ENCODE measurements at places on chromosomes 5 and 9.

GRCh38 chr5:88183255-88183654 is 85.4 kb downstream of the TMEM161B start:
- no peak for DNase-seq

DNA sequence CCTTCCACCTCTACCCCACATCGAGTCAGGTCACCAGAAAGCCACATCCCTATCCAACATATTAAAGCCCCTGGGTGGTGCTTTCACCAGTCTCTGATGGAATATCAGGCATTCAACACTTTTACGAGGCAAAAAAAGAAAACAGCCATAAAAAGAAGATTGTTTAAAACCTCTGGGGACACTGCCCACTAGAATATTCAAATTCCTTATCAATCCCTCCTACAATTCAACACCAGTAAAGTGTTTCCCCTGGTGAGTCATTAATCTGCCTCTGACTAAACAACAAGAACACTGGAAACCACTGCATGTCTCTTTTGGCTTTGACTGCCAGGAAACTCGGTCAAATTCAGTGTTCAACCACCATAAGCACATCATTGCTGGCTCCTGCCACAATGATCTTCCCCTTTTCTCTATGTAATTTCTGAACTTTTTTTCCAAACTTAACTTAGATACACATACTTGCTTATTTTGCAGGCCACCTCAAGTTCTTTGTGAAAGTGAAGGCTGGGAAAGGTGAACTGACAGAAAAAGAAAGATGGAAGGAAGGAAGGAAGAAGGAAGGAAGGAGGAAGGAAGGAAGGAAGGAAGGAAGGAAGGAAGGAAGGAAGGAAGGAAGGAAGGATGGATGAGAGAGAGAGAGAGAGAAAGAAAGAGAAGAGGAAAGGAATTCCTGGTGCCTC is 105.3 kb downstream of the PAX5 start:
- DNase-seq = no peak

GRCh38 chr5:125100951-125101350 is 354.5 kb upstream of the ZNF608 start:
- no peak for DNase-seq

- DNase-seq = no peak
Measured at GRCh38 chr9:135948968-135949367, 12.2 kb downstream of the UBAC1 start.

DNA sequence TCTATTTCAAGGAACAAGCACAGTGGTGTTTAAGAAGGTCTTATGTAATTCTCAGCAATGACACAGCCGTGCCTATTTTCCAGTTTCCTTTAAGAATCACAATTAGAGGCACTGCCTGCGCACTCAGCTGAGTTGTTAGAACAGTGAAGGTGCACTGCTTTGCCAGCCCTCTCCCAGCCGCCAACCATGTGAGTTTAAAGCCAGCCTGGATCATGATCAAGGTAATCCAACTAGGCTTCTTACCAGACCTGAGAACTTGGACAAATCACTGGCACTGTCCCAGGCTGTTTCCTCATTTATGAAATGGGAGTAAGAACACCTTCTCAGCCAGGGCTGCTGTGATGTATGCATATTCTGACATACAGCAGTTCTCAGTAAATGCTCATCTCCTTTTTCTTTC is 99.6 kb downstream of the ASTN2 start:
- DNase-seq = no peak

DNA sequence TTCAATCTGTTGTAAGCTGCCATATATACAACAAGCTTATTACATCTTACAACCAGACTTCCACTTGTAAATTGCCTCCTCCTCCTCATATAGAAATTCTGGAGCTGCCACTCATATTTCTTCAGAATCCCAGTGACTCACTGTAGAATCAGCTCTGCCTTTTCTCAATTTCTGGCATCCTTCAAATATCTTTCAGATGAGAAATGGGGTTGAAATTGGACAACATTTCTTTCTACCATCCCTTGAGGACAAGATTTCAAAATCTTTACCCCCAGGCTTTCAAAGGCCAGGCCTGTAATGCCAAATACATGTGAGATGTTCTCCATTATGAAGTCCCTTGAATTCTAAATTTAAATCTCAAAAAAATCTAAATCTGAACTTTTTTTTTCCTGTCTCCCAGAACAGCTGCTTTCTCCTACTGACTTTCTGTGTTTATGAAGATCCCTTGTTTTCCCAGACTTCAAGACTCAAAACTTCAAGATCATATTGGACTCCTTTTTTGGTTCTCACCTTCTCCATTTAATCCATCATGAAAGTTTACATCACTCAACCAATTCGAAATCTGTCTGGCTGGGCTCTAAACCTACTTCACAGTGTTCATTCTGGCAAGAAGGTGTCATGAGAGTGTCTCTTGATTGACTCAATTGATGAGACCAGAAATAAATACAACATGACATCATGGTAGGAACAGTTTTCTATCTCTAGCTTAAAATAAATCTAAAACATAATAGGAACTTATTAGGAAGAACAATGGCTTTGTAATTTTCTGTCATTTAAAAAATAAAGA is 109.8 kb downstream of the HMHB1 start:
- DNase-seq = no peak

DNA sequence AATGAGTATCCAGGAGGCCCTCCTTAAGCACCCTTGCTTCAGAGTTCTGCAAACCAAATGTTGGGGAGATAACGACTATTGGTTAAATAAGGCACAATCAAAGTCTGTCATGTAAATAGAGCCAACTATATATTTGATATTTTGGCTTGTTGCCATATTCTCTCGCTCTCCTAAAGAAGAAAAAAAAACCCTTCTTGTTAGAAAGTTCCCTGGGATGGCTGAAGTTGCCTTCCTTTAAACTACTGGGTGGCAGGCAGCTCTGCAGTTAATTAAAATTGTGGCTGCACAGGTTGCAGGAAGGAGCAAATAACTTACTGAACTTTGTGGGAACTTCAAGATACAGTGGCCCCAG is 227.0 kb upstream of the ANKRD55 start:
- DNase-seq = no peak

GRCh38 chr5:68116868-68117411 is 98.6 kb upstream of the PIK3R1 start:
- no peak for DNase-seq

GRCh38 chr9:126393876-126394275 is 67.2 kb downstream of the MVB12B start:
- DNase-seq = no peak

- DNase-seq = no peak
Measured at GRCh38 chr5:102617191-102618187, 118.7 kb upstream of the SLCO6A1 start.

Data from smooth muscle cell of the brain vasculature (primary cell).